H4 (cell line): ENCODE measurements at places on chromosomes 5 and 9. TPM values are rescaled to one million over a fixed set of nuclear protein-coding genes. Genes with fewer than 3 reads are reported as not detected.
A peak's percentile ranks its signal among the peaks of the same experiment; 100 is the strongest.

GRCh38 chr5:4142842-4143241, 547.2 kb downstream of the IRX1 start:
- no peak for DNase-seq

GRCh38 chr5:124341066-124341858, 405.2 kb downstream of the ZNF608 start:
- no peak for DNase-seq

DNA sequence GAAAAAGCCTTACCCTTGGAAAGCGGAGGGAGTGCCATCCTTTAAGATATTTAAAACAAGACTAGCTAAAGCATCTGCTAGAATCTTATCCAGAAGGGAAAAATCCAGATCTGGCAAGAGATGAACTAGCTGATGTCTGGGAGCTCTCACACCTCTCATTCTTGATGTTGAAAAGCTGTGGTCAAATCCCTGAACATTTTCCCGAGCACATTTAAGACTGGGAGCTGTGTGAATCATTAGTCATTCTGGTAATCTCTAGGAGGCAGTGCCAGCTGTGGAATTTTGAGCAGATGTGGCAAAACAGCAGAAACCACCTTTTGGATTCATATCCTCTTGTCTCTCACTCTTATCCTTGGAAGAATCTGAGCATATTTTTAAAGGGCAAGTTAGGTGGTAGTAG, 218.0 kb downstream of the MAN2A1 start:
- DNase-seq: peak; percentile 48

- DNase-seq: no peak
Measured at GRCh38 chr5:148999741-149000140, 63.1 kb downstream of the SH3TC2 start.

DNA sequence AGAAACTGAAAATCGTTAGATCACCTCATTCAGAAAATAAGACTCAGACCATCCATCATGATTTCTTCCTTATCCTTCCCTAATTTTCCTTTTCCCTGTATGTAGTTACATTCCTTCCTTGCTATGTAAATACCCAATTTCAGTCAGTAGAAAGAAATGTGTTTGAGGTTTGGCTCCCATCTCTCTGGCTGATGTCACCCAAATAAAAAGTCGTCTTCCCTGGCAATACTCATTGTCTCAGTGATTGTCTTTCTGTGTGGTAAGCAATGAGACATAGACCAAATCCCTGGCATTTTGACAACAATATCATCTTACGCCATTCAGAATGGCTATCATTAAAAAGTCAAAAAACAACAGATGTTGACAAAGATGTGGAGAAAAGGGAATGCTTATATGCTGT, 303.9 kb upstream of the EDIL3 start:
- peak; percentile 47 for DNase-seq

GRCh38 chr9:111668026-111668573, 6.7 kb downstream of the GNG10 start:
- no peak for DNase-seq

- DNase-seq: no peak
Measured at GRCh38 chr5:160382346-160382745, 11.9 kb upstream of the C1QTNF2 start.

DNA sequence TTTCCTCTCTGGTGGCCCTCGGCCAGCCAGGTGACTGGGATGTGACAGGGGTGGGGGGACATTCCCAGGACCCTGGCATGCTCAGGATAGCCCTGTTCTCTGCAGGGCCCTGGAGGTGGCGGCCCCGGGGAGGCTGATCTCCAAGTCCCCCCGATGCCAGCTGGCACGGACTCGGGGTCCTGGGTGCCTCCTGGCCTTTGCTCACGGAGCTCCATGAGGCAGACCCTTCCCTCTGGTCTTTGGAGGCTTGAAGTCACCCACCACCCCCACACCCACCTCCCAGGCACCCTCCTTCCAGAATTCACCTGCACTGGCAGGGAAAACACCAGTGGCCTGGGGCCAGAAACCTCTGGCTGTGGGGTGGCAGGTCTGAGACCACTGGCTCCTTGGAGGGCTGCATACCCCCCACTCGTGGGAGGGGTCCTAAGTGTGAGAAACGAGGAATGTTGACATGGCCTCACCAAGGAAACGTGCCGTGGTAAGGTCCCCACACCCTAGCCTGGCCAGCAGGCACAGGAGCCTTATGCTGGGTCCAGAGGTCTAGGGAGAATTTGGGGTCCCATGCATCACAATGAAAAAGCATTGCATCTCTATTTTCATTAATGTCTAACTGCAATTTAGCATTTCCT, 130.8 kb upstream of the FAM120A start:
- no peak for DNase-seq

DNA sequence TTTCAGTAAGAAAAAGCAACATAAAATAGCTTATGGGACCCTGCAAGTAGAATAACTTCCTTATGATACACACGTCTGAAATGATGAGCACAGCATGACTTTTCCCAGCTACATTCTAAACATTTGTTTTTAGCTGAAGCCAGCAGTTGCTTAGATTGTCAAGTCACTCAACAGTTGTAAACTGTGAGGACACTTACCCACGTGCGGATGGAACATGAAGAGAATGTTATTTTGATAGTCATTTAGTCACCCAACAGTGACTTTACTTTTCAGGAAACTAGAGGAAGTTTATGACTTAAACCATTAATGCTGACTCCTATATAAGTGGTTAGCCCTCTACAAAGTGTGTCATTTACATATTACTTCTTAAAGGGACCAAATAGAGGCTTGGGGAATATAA, 3.0 kb downstream of the HACD4 start:
- DNase-seq: no peak

DNA sequence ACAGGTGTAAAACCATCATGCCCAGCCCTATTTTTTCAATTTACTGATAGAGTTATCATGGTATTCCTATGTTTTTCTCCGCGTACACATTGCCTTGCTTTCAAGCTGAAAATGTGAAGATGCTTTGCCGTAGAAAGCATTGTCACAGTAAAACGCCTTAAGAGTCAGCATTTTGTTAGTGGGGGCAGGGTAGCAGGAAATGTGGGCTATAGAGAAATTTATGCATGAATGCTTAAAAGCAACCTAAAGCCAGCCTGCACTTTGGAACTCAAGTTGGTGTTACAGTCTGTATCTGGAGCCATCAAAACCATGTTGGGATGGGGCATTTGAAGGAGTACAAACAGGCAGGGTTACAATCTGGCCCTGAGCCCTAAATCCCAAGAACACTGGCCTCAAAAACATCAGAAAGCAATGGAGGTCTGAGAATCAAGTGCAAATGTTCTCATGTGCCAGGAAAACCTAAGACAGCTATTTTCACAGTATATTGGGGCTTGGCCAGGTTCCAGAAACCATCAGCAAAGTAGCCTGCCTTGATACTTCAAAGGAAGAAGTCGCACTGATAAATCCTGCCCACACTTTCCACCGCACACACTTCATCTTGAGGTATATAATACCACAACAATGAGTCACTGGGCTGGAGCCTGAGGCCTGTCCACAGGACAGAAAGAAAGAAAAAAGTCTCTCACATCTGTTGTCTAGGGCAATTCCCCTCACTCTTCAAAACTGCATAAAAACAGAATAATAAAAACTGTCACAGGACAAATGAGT, 313.8 kb downstream of the ENC1 start:
- DNase-seq: peak; percentile 92

The FAM169A gene
- total RNA-seq: 7.1 and 7.6 TPM in 2 replicates

The FOXD4L6 gene
- 0.14 TPM in 1 of 2 replicates, not detected in the other for total RNA-seq

The PTPA gene
- 89.0 and 91.8 TPM in 2 replicates for total RNA-seq
